ENCODE measurements at places on chromosomes 4 and X.

GRCh38 chr4:38131371-38132091 lies 171.3 kb downstream of the PTTG2 start:
- DNase-seq = no peak

DNA sequence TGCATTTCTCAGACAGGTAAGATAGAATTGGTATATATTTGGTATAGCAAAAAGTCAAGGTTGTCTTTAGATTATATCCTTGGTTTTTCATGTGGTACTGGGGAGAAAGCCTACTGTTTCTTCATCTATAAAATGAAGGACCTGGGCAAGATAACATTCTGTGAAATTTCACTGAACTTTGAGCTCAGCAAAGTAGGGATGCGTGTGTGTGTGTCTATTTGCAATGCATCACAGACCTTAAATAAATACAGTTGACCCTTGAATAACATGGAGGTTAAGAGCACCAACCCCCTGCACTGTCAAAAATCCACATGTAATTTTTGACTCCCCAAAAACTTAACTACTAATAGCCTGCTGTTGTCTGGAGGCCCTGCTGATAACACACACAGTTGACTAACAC lies 25.2 kb downstream of the TET2 start:
- no peak for DNase-seq

GRCh38 chr4:40204507-40205258 lies 7.9 kb downstream of the RHOH start:
- DNase-seq = no peak

GRCh38 chrX:41561045-41561444 lies 113.9 kb downstream of the NYX start:
- no peak for DNase-seq

GRCh38 chrX:87961471-87961870 lies 443.9 kb downstream of the KLHL4 start:
- DNase-seq = no peak

GRCh38 chrX:108270739-108271396 lies 167.4 kb downstream of the COL4A6 start:
- DNase-seq = no peak

Data from hypothalamus (tissue), 51 donors.